ENCODE measurements at places on chromosomes 3 and 15.

GRCh38 chr3:85710490-85710889 is 751.7 kb downstream of the CADM2 start:
- no peak for DNase-seq

- no peak for DNase-seq
Measured at GRCh38 chr3:123613543-123613942, 28.7 kb upstream of the HACD2 start.

DNA sequence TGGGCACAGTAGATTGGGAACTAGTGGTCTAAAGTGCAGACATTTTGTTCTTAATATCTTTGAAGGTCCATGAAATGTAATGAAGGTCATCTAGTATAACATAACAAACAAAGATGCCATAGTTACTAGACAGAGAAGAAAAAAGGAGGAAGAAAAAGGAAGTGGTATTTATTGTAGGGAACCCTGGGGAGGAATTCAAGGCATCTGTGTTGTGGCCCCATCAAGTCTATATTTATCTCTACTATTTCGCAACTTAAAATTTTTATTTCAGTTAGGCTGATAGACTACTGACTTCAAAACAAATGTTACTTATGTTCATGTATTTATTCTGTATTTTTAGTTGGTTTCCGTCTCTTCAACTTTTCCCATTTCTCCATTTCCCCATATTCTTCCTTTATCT is 48.9 kb upstream of the ZDHHC23 start:
- no peak for DNase-seq

- no peak for DNase-seq
Measured at GRCh38 chr15:42226648-42227047, 18.5 kb upstream of the VPS39 start.

GRCh38 chr3:193563426-193563825 is 8.7 kb upstream of the ATP13A4 start:
- no peak for DNase-seq

GRCh38 chr15:28125673-28126651 is 26.8 kb upstream of the OCA2 start:
- no peak for DNase-seq

GRCh38 chr3:36907911-36908646 is 36.8 kb downstream of the TRANK1 start:
- peak; percentile 33 for DNase-seq

GRCh38 chr3:138395865-138396751 is 38.3 kb upstream of the ESYT3 start:
- no peak for DNase-seq

DNA sequence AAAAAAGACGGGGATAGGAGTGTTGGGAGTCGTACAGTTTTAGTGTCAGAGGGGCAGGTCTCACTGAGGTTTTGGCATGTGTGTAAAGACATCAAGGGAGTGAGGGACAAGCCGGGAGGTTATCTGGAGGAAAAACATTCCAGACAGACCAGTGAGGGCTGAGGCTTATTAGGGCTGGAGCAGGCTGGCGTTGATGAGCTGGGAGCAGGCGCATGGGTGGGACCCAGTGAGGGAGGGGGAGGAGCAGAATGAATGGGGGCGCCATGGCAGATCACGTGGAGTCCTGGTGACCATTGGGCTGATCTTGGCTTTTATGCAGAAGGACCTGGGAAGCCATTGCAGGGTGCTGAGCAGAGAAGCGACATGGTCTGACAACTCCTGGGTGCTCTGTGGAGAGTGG is 180.2 kb downstream of the SLCO3A1 start:
- no peak for DNase-seq

- no peak for DNase-seq
Measured at GRCh38 chr3:107954845-107955244, 136.0 kb downstream of the CD47 start.

DNA sequence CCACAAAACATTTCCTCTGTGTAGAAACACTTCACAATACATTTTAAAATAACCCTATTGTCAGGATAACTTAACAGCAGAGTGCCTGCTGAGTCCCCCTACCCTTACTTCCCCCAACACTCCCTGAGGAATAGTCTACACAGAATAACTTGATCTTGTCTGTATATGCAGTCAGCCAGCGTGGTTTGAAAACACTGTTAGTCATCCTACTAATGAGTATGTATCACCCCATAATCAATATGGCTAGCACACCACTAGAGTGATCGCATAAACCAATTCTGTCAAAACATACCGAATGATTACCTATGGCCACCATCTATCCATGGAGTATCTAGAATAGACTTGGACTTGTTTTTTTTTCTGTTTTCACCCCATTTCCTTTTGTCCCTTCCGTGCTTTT is 152.7 kb upstream of the NECTIN3 start:
- DNase-seq, result no peak

DNA sequence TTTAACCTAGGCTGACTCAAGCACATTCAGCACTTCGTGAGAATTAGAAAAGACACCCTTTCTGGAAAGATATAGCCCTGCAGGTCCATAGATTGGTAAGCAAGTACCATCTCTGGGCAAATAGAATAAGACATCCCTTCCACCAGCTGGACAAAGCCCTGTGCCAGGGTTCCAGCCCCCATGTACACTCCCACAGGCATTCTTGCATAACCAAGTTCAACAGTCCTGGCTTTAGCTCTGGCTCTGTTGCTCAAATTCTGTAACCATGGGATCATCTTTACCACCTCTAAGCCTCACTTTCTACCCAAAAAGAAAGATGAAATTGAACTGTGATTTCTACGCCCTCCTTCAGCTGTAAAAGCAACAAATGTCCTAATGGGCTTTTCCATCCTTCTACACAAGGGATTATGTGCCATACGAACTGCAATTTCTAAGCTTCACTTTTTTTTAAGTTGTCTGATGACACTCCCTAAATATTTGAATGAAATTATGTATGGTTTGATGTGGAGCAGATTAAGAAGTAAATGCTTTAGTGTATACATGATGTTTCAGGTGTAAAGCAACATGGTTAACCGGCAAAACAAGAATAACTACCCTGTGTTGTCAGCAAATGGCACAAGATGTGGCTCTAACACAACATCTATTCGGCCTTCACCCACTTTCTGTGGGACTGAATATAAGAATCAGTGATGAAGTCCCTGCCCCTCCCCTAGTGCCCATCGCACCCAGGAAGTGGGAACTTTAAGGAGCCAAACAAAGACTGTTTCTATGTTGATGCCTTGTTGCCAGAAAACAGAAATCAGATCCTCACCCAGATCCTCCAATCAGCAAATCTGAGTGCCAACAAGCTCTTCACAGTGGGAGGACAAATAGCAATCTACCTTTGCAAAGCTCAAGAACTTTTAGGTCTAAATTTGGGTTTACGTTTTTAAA is 165.7 kb downstream of the P3H2 start:
- no peak for DNase-seq

GRCh38 chr3:23830869-23831484 is 25.2 kb downstream of the UBE2E1 start:
- no peak for DNase-seq

DNA sequence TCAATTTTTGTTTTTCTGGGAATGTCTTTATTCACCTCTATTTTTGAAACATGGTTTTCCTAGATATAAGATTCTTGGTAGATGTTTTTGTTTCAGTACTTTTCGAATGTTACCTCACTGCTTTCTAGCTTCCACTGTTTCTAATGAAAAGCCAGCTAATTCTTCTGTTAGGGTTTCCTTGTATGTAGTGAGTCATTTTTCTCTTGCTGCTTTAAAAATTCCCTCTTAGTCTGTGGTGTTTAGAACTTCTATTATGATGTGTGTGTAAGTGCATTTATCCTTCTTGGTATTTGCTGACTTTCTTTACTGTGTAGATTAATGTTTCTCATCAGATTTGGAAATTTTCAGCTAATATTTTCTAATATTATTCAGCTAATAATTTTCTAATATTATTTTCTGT is 151.1 kb upstream of the OSTN start:
- no peak for DNase-seq

- DNase-seq, result no peak
Measured at GRCh38 chr3:187719628-187720336, 17.4 kb upstream of the RTP2 start.

DNA sequence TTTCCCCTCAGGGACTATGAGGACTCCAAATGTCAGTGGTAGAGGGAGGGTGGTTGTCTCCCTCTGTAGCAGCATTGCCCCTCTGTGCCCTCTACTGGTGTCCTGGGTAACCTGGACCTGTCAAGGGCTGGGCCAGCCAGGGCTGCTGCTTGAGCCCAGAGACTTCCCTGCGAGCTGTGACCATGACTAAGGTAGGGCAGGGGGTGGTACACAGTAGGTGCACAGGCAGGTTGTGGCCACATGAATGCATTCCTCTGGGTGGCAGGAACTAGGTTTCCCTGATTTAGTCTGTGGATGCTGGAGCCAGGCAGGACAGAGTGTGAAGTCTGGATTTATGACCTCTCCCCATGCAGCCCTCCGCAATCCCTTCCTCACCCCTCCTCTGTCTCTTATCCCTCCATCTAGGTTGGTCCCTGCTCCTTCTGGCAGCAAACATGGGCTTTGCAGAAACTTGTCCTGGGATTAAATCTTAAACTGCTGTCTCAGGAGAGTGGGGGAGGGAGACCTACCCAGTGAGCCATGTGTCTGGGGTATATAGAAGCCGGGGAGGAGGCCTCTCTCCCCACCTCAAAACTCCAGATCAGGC is 8.7 kb upstream of the SEMA3F start:
- no peak for DNase-seq

DNA sequence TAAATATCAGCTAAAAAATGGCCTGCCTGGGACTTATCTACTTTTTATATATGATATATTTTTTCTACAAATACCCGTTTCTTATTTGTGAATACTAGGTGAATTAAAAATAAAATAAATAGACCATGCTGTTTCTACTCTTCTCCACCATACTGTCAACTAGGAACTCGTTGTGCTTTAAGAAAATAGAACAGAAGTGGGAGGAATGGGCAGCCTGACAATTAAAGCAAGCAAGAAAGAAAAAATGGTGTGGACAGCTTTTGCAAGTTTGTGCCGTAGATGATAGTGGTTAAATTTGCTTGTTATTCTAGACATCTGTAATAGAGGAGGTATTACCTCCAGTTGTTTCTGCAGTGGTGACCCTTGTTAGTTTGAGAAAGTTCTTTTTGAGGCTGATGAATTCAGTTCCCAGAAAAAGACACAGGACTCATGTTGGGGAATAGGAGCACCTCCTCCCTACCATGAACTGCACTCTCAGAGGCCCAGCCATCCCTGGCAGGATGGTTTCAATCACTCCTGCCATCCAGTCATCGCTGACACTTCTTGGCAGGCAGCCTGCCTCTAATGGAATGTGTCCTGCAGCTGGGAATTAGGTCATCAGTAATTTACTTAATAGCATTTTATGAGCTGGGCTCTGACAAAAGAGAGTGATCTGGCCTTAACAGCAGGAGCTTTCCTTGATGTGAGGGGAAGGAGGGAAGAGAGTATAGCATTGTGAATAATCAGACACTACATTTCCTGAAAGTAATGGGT is 105.0 kb upstream of the GAP43 start:
- no peak for DNase-seq

- DNase-seq, result no peak
Measured at GRCh38 chr3:49098429-49098828, 4.6 kb upstream of the QRICH1 start.

DNA sequence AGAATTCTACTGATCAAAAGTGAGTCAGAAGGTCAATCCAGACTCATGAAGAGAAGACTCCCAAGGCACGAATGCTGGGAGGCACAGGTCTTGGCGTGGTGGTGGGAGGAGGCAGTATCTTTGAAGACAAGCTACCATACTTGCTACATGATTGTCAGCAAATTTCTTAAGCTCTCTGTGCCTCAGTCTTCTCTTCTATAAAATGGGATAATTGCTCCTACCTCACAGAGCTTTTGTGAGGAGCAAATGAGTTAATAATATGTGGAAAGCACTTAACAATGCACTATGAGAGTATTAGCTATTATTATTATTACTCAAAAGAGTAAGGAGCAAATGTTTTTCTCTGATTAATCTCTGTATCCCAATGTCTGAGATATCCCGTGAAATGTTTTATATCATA is 36.2 kb downstream of the EHD4 start:
- DNase-seq, result no peak

DNA sequence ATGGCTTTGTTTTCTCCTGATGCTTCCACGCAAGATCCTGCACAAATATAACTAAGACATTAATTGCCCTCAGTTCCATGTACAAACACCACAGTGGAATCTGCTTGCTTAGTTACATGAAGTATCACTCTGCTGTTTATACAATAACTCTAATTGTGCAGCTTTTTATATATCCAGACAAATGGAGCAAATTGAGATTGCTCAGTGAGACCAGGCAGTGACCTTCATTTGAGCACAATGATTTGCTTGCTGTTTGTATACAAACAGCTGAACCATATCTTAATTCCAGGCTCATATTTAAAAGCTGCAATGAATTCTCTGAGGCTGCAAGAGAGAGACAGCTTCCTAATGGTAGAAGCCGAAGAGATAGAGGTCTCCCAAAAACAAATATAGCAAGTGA is 243.7 kb downstream of the CADPS start:
- DNase-seq, result no peak

DNA sequence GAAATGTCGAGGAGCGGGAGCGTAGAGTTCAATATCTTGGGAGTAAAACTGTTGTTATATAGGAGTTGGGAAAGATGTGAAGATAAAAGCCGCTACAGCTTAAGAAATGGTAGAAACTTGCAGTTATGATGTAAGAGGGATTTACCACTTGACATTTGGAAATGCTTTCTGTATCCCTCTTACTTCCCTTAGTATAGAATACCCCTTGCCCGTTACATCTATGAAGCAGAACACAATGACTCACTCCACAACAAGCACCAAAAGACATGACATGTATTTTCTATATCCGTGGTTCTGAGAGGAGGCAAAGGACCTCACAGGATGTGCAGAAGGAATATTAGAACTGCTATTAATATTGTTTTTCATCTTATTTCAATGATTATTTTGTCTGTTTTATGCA is 254.2 kb upstream of the NR2F2 start:
- DNase-seq, result no peak

GRCh38 chr3:140189267-140189666 is 254.3 kb downstream of the CLSTN2 start:
- no peak for DNase-seq

- DNase-seq, result no peak
Measured at GRCh38 chr15:101697488-101697887, 26.8 kb downstream of the TARS3 start.

DNA sequence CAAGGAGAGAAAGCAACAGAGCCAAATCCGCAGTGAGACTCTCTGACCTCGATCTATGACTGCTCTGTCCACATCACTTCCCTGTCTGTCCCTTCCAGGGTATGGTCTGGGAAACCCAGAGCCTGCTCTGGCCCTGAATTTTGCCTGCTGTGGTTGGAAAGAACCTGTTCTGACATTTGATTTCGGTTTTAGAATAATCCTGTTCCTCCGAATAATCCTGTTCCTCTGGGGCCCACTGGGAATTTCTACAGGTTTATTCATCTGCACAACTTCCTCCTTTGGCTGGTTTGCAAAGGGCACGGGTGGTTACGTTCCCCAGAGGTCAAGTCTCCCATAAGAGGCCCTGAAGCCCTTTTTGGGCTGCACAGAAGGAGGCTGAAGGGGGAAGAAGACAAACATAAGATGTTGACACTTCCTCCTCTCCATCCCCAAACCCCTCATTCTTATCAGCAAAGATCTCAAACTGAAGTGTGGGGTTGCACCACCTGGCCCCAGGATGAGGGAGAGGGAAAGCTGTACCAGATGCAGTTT is 10.6 kb downstream of the LAMP3 start:
- DNase-seq, result no peak

Data from stimulated activated CD4-positive, alpha-beta T cell treated with anti-CD3 and anti-CD28 coated beads, TNF-alpha, amount 100 ng/mL, for 4 hours (primary cell).